ENCODE measurements at places on chromosomes 4 and X.

DNA sequence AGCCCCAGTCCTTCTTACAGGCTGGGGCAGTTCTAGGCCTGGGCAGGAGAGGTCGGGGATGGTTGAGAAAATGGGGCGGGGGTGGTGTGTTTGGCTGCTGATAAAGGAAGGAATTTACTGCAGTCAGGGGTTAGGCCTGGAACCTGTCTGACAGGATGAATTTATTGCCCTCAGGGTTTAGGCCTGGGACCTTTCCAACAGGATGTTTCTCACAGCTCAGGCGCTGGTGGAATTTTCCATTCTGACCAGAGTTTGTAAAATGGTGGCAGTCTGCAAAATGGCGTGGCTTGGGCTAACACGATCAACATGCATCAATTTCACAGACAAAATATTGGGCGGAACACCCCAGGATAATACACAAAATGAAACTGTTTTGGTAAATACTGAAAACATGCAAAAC is 83.5 kb upstream of the SPIN4 start:
- peak; percentile 9 for DNase-seq

- no peak for DNase-seq
Observed at GRCh38 chr4:4395849-4396627, 9.1 kb downstream of the NSG1 start.

DNA sequence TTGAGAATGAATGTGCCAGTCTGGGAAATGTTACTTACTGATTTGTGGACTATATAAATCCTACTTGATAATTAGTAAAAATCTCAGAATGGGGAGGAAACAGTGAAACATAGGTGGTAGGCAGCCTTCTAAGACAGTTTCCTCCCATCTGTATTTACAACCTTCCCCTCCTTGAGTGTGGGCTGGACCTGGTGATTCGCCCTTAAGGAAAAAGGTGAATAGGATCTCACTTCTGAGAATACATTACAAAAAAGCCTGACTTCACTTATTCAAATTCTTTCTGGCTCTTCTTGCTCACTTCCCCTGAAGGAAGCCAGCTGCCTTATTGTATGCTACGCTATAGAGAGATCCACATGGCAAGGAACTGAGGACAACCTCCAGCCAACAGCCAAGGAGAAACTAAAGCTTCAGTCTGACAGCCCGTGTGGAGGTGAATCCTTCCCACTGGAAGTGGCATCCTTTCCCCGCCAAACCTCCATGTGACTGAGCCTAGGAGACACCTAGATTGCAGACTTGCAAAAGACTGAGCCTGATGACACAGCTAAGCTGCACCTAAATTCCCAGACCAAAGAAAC is 585.0 kb downstream of the STPG2 start:
- DNase-seq: no peak

- DNase-seq: no peak
Observed at GRCh38 chrX:74924449-74925224, 615 bp downstream of the NEXMIF start.

DNA sequence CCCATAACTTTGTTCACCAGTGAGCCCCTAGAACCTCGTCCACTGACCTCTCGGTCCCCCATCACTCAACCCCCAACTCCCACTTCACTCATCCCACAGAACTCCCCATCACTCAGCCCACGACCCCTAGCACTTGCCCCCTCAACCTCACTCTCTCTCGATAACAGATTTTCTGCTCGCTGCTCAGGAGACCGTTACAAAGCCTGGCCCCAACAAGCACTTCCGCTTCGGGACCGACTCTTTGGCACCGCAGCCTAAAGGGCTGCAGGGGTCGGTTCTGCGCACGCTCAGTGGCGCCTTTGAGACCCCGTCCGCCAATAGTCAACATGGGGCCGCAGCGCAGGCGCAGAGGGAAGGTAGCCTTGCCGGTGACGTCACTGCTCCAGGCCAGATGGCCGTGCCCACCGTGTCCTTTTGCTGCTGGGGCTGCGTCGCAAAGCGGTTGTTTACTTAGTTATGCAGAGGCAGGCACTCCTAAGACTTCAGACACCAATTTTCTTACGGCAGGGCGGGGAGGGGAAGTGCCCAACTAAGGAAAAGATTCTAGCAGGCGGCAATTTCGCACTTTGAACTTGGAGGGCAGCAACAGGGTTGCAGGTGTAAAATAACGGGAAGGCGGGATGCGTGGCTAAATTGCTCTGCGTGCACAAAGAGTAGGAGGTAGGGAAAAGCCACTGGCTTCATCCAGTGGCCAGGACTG is at the start of gene ZNF182:
Gene ZNF182, minus strand, starts transcription at position 232 of the 700 bp plus-strand sequence. CDS start 1,380 bp downstream, outside the sequence.
- peak; percentile 78 for DNase-seq

DNA sequence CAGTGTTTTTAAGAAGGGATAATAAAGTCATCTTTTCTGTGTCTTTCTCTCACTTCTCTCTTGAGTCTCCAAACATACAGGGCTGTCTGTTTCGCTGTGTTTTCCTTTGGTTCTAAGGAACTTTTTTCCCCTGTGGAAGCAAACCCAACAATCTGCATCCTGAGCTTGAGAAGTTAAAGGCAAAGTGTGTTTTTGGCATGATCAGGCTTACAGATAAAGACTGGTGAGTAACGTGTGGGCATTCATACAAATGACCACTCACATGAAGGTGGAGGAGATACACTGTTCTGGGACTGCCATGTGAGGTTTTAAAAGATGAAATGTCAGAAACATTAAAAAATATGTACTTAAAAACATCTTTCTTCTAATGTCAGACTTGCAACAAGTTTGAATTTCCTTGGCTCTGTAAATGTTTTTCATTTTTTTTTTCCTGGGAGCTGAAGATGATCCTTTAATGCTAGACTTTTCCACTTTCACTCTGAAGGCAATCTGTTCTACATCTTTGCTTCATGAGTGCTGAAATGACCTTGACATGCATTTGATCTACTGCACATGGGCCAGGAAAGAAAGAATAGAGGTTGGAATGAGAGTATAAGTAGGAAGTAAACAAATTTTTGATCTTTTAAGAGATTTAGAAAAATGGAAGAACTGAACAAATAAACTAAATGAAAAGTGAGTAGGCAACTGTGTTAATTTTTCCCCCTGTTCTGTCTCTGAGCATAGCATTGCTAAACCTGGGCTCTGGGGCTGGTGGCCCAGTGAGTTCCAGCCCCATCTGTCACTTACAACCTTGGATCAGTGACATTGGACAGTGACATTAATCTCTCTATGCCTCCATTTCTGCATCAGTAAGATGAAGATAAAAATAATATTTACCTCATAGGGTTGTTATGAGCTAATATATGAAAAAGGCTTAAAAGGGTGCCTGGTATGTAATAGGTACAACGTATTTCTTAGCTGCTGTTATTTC is 151.1 kb upstream of the TBC1D9 start:
- no peak for DNase-seq

DNA sequence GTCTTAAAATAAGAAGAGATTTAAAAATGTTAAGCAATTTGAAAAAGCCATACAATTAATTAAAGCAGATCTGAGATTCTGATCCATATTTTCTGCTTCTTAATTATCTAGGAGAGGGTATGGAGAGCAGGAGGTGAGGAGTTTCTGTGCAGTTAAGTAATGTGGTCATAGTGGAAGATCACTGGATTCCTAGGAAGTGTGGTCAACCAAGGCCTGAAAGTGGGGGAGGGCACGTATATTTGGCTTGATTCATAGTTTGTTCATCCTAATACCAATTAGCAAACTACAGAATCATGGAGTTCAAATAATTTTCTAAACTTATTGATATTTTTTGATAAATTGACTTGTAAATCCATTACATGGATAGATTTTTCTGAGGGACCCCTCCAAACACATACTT is 768.3 kb downstream of the RAPGEF2 start:
- no peak for DNase-seq

DNA sequence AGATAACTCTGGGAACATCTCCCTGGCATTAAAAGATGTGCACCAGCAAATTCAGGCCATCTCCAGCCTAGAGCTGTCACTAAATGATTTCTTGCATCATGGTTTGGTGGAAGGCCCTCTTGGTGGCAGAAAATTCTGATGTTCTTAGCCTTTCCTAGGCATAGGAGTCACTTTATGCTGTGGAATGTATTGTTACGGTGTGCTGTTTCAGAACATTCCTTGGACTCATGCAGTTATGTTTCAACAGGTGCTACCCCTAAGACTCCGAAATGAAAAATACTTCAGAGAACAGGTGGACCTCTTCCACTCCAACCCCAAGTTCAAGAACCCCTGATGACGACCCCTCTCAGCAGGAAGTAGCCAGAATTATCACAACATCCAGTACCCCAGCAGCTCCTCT is 20.3 kb upstream of the PAPSS1 start:
- DNase-seq: no peak

- no peak for DNase-seq
Observed at GRCh38 chr4:71828470-71828869, 44.6 kb upstream of the GC start.

- DNase-seq: no peak
Observed at GRCh38 chr4:99610605-99611175, 36.1 kb downstream of the MTTP start.

DNA sequence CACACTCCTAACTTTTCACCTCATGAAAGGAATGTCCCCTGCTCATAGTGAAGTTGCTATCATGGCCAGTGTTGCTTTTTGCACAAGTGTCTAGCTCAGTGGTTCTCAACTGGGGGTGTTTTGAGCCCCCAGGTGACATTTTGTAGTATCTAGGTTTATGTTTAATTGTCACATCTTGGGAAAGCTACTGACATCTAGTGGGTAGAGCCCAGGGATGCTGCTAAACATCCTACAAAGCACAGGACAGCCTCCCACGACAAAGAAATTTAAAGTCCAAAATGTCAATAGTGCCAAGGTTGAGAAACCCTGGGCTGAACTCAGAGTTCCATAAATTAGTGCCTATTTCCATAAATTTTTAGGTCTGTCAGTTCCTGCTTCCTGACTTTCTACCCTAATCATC is 70.7 kb upstream of the HCCS start:
- DNase-seq: no peak

- DNase-seq: no peak
Observed at GRCh38 chr4:102139132-102139573, 206.1 kb downstream of the SLC39A8 start.

GRCh38 chrX:146907391-146908240 is 93.1 kb upstream of the CXorf51A start:
- DNase-seq: no peak

- no peak for DNase-seq
Observed at GRCh38 chr4:87481377-87481776, 47.8 kb downstream of the SPARCL1 start.

DNA sequence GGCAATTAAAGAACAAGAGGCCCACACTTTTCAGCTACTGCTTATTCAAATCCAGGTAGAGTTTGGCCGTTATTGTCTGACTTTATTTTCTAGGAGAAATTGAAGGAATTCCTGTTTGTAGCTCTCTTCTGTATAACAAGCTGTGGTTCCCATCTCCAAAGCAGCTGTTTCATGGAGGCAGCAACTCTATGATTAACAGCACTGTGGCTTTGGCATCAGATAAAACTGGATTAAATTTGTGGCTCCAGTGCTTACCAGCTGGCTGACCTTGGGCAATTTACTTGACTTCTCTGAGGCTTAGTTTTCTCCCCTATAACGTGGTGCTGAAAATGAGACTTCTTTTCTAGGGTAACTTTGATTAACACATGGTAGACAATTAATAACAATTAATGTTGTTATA is 28.1 kb downstream of the SLC30A9 start:
- no peak for DNase-seq

GRCh38 chr4:123667496-123667895 is 270.9 kb downstream of the SPRY1 start:
- DNase-seq: no peak

- DNase-seq: no peak
Observed at GRCh38 chr4:24809815-24810405, 14.5 kb downstream of the SOD3 start.

DNA sequence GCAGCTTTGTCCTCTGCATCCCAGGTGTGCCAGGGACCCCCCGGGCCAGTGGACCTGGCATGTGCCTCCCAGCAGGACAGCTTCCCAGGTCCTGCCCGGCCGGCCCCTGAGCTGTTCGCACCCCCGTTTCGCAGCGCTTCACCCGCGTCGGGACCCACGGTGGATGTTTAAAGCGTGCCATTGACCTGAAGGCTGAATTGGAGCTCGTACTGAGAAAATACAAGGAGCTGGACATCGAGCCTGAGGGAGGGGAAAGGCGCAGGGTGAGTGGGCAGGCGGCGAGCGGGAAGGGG is 7.9 kb downstream of the UVSSA start:
- no peak for DNase-seq

DNA sequence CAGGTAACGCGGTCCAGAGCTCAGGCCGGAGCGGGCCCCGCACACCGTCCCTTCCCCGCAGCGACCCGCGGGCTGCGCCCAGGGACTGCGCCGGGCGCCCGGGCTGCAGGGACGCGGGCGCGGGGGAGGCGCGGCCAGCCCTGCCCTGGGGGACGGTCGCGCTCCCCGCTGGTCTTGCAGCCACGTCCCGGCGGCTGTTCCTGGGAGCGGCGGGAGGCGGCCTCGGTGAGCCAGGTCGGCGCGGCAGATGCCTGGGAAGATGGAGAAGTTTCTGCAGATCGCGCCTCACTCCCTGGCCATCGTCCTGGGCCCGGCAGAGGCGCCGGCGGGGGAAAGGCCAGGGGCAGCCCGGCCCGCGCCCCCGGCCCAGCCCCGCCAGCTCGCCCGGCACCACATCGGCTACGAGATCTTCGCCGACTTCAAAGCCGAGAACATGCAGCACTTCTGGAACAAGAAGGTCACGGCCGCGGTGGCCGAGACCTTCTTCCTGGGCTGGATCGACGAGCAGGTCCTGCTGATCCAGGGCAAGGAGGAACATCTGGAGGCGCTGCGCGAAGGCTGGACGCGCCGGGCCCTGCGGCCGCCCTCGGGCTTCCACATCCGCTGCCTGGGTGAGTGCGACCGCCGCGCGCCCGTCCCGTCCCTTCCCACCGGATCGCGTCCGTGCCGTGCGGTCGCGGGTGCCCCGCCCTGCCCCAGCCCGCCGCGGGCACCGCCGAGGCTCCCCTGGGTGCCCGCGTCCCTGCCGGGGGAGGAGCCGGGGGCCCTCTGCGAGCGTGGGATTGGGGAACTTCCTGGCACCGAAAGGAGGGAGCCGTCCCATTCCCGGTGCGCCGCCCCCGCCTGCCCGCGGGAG is 107.4 kb upstream of the STOX2 start:
- DNase-seq: peak; percentile 53

DNA sequence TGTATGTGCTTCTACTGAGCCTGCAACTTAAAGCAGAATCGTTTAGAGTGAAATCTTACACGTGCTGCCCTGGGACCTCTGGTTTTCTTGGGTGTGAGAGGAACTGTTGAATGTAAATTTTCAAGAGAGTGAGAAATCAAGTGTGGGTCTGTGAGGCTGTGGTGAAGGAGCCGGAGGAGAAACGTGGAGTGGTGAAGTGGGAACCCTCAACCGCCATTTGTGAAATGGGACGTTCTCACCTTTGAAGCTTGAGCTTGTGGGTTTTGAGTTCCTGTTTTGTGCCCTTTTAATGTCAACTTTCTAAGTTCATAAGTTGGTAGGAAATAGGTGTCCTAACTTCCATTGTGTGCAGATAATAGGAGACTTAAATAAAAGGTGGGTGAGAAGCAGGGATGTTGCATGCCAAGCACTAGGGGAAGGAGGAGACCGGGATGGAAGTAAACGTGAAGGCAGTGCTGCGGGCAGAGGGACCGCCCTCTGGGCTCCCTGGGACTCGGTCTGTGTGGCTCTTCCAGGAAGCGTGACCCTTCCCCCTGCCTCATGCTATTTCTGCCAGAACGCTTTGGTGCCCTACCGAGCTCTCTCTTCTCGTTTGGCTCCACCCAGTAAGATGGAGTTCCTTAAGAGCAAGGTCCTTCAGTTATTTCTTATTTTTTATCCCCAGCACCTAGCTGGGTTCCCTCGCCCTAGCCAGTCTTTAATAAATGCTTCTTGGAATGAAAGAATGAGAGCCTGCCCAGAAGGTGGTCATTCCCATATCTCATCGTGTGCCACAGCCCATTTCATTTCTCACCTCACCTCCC is 56.0 kb downstream of the TMEM131L start:
- no peak for DNase-seq

- DNase-seq: no peak
Observed at GRCh38 chrX:106927700-106928099, 7.5 kb downstream of the CLDN2 start.

GRCh38 chr4:122665161-122665929 is 44.5 kb upstream of the IL21 start:
- peak; percentile 19 for DNase-seq
